Spinal cord (tissue), 10 donors: ENCODE measurements at places on chromosomes 2 and 18. TPM values are rescaled to one million over a fixed set of nuclear protein-coding genes. Genes with fewer than 3 reads are reported as not detected.

The KLHL41 gene
- 3.9 TPM for total RNA-seq

The TDRD15 gene
- total RNA-seq, result 0.20 TPM

- no peak overlapping the region for H3K27ac ChIP-seq
- H3K4me3 ChIP-seq, result no peak overlapping the region
- H3K36me3 ChIP-seq, result no peaks in the 10 kb centered on the region
- peaks cover 7% of the 10 kb centered on the region for H3K4me1 ChIP-seq
- H3K27me3 ChIP-seq, result no peaks in the 10 kb centered on the region
Observed at GRCh38 chr2:191302459-191303139, 57.4 kb downstream of the MYO1B start.

DNA sequence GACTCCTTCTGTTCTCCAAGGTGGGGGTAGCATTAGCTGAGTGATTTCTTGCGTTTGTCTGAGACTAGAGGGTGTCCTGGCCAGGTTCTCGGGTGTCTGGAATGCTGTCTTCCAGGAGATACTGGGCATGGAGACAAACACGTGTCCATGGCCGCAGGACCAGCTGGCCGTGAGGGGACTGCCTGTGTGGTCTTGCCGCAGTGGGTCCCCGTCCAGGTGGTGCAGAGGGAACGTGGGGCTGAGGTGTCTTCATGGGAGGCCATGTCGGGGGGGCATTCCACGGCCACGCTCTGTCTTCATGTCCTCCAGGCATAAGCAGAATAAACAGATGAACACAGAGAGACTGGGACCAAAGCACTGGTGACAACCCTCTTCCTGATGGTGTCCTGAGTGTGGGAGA is 66.6 kb downstream of the SMIM21 start:
- H3K27ac ChIP-seq, result no peak overlapping the region
- H3K4me3 ChIP-seq, result no peak overlapping the region
- H3K27me3 ChIP-seq, result no peaks in the 10 kb centered on the region
- no peaks in the 10 kb centered on the region for H3K36me3 ChIP-seq

GRCh38 chr18:62848946-62849345 is 133.6 kb downstream of the PHLPP1 start:
- no peak for DNase-seq

The MOCOS gene
- total RNA-seq, result 0.77 TPM
